Activated CD4-positive, alpha-beta T cell treated with anti-CD3 and anti-CD28 coated beads, Interleukin-2, amount 50 U/mL, for 4 hours (primary cell): ENCODE measurements at places on chromosomes 3 and 15.

DNA sequence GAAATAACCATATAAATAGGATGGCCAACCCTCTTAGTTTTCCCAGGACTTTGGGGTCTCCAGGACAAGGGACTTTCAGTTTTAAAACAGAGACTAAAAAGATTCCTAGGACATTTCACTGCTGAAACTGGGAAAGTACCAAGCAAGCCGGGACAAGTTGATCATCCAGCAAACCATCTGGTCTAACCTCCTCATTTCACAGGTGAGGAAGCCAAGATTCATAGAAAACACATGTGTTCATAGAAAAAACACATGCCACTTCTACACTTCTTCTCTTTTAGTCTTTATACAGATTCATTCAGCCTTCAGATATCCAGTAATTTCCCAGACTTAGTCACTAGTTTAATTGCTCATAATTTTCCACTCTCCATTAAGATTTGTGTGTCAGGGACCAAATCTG lies 165.6 kb upstream of the CCDC54 start:
- DNase-seq, result no peak

- DNase-seq, result no peak
Observed at GRCh38 chr3:33186524-33187367, 31.9 kb downstream of the SUSD5 start.

DNA sequence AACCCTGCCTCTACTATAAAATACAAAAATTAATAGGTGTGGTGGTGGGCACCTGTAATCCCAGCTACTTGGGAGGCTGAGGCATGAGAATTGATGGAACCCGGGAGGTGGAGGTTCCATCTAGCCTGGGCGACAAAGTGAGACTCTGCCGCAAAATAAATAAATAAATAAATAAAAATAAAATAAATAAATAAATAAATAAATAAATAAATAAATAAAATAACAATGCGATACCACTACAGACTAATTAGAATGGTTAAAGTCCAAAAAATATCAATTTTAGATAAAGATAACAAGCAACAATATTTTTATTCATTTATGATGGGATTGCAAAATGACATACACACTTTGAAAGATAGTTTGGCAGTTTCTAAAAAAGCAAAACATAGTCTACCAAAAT lies 1131.5 kb downstream of the SI start:
- DNase-seq, result no peak

GRCh38 chr3:58427661-58428361 lies 5.8 kb downstream of the PDHB start:
- no peak for DNase-seq

GRCh38 chr3:13839253-13839652 lies 40.6 kb downstream of the WNT7A start:
- no peak for DNase-seq
